ENCODE measurements at places on chromosomes 16 and 17.
A peak's percentile ranks its signal among the peaks of the same experiment; 100 is the strongest.

DNA sequence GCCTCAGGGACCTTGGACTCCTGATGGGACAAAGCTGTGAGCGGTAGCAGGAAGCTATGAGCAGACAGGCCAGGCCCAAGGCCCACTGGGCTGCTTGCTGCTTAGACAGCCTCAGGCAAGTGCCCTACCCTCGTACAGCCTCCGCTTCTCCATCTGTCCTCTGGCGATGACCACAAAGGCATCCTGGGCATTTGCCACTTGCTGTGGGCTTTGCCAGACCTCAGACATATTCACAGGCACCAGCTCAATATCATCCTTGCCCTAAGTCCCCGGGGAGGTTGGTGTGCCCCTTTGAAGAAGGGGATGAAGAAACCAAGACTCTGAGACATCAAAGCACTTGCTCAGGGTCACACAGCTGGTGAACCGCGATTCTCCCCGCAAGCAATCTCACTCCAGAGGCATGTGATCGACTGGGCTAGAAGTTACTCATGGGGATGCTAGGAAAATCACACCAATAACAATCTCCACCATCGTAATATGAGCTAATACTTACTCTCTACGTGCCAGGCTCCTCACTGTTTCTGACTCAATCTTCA, 21.7 kb downstream of the PPL start:
- no peak for DNase-seq

DNA sequence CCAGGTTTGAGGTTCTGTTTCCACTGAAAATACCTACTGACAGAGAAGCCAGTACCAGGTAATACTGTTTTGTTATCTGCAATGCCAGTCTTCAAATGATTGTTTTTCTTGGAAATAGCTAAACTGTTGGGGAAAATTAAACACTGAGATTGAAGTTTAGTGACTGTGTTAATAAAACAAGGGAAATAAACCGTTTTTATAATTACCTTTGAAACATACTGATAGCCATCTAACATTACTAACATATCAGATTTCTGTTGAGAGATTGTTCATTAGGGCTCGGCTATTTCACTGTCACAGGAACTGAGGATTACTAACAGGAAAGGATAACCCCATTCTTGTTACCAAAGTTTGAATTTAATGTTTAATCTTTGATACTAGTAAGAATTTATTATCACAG, 42.1 kb downstream of the CYB5B start:
- DNase-seq: no peak

DNA sequence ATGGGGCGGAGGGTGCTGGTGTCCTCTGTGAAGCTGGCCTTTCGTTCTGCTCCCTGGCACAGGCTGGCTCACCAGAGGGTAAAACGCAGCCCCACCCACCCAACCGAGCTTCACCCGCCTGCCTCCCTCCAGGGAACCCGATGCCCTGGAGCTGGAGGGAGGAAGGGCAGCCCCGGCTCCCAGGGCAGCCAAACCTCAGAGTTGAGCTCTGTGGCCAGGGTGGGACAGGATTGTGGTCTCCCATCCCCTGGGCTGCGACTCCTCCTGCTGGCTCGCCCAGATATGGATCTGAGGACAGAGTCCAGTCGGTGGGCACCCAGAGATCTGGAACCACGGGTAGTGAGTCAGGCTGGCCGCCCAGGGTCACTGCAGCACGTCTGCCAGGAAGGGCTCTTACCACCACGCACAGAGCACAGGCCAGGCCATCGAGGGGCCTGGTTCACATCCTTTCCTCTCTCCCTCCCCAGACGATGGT, 42.6 kb upstream of the CHMP6 start:
- DNase-seq: no peak

DNA sequence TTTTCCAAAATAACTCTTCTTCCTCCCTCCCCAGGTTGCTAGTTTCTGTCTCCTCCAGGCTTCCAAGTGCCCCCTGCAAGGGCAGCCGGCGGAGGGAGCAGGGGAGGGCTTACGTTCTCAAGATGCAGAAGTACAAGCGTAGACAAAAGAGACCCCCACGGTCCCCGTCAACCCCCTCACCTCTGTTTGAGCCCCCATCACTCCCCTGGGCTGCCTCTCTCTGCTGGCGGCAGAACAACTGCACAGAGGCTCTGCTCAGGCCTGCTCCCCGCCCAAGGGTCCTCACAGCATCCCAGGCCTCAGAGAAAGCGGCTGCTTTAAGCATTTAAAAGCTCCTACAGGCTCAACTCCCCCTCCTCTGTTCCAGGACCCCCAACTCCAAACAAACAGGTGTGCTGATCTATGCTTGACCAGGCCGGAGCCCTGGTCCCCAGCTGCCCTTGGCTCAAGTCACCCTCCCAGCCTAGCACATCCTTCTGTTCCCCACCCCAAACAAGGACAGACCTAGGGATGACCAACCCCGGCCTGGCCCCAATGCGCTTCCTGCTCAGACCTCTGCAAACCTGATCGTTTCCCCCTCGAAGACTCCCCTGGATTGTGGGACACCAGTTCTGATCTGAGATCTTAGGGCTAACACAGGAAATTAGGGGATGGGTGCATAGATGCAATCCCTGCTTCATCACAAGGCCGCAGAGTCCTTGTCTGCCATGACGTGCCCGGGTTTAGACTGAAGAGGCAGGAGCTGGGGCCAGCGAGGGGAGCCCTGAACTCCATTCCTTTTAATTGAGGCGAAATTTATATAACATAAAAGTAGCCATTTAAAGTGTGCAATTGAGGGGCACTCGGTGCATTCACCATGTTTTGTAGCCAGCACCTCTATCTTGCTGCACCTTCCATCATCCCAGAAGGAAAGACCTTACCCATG, 17.2 kb upstream of the RBFOX3 start:
- no peak for DNase-seq

- DNase-seq: no peak
Measured at GRCh38 chr16:76293980-76294379, 16.8 kb downstream of the CNTNAP4 start.

- no peak for DNase-seq
Measured at GRCh38 chr16:16150117-16150877, 73.0 kb downstream of the ABCC6 start.

DNA sequence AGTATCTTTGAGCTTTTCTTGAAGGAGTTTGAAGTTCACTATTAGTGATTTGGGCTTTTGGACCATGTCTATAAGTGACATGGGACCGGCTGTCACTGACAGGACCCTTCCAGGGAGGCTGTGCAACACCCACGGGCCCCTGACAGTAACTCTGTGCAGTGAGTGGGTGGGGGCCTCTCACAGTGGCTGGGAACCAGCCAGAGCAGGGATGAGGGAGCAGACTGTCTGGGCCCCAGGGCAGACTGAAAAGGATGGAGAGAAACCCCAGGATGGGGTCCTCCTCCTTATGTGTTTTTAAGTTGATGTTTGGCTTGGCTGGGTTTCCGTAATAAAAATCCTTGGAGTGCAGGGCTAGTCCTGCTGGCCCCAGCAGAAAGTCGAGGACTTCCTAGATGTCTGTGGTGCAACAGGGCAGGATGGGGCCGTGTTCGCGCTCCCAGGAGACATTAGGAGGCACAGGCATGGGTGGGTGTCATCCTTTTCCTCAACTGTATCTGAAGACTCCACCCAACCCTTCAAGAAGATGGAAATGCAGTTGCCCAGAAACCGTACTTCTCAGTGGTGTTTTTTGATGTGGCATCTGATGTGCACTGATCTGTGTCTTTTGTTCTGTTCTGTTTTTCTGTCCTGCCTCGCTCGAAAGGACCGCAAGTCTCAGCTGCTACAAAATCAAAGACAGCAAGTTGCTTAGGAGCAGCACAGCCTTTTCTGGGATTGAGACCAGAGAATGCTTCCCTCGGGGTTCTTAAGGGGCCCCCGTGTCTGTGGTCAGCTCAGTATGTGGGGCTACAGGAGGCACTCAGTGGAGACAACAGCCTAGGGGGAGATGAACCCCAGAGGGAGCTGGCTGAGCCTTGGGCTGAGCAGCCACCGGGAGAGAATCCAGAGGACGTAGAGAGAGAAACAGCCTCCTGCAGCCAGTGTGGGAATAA, 24.2 kb downstream of the PLD6 start:
- no peak for DNase-seq

DNA sequence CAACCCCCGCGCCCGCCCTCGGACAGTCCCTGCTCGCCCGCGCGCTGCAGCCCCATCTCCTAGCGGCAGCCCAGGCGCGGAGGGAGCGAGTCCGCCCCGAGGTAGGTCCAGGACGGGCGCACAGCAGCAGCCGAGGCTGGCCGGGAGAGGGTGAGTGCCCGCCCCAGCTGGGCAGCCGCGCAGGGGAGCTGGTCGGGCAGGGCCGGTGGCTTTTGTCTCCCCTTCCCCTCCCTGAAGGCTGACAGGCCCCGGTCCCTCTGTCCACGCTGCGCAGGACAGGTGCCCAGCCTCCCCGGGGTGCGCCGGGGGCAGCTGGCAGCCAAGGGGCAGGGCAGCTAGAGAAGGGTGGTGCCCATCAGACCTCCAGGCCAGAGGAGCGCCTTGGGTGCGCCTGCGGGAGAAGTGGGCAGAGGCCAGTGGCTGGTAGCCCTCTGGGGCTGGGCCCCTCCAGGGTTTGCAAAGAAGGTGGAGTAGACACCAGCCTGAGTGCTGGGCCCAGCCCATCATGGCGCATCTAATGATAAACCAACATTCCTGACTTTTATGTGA, 278 bp downstream of the ITGB4 start:
- no peak for DNase-seq

GRCh38 chr16:51355195-51355594, 204.1 kb upstream of the SALL1 start:
- no peak for DNase-seq

- DNase-seq: no peak
Measured at GRCh38 chr16:3854750-3855541, 25.6 kb downstream of the CREBBP start.

GRCh38 chr17:73532421-73532901, 111.8 kb downstream of the SDK2 start:
- DNase-seq: no peak

- DNase-seq: peak; percentile 66
Measured at GRCh38 chr16:82603784-82604411, 22.9 kb upstream of the CDH13 start.

DNA sequence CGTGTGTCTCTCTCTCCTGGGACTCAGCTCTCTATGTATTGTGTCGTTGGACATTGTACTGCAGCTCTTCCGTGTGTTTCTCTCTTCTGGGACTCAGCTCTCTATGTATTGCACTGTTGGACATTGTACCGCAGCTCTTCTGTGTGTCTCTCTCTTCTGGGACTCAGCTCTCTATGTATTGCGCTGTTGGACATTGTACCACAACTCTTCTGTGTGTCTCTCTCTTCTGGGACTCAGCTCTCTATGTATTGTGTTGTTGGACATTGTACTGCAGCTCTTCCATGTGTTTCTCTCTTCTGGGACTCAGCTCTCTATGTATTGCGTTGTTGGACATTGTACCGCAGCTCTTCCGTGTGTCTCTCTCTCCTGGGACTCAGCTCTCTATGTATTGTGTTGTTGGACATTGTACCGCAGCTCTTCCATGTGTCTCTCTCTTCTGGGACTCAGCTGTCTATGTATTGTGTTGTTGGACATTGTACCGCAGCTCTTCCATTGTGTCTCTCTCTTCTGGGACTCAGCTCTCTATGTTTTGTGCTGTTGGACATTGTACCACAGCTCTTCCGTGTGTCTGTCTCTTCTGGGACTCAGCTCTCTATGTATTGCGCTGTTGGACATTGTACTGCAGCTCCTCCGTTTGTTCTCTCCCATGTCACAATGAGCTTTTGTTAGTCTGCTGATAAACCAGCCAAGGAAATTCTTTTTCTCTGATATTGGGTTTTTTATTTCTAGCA, 84.8 kb downstream of the RPTOR start:
- no peak for DNase-seq

- no peak for DNase-seq
Measured at GRCh38 chr17:72038427-72038826, 82.4 kb upstream of the SOX9 start.

- no peak for DNase-seq
Measured at GRCh38 chr16:28982949-28983348, 1.9 kb upstream of the LAT start.

DNA sequence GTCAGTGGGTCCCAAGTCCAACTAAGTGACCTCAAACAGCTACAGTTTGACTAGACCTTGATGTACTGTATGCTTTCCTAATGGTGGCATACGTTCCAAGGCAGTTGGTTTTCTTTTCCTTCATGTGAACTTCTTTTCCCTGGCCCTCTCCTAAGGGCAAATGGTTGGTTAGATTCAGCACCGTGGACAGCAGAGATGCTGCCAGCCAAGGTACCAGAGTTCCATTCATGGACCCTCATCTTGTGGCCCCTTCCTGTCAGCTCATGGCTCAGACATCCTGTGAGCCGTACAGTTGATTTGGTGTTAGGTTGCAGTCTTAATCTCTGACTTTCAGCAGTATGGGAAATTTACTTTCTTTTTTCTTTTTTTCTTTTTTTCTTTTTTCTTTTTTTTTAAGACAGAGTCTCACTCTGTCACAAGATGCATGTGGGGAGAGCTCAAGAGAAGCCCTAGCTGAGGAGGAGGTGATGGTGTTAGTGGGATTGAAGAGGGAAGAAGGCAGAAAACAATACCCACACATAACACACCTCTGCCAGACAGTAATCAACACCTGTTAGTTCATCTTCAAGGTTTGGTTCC, 122.4 kb downstream of the USP31 start:
- peak; percentile 43 for DNase-seq

GRCh38 chr17:35545150-35545549, 7.7 kb upstream of the SLFN12L start:
- no peak for DNase-seq

DNA sequence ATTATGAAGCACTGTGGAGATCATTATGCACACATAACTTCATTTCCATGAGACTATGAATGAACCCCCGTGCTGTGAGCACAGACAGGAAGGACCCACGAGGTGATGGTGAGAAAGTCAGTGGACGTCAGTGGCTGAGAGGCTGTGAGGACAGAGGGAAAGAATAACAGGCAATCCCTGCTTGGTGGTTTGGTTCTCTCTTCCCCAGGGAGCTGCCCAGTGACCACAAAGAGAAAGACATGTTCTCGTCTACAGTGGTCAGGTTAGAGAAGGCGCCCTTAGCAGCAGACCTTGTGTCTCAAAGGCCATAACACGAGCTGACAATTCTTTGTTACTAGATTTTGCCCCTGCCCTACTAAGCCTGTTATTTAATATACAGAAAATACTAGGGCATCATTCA, 609.2 kb downstream of the TOX3 start:
- no peak for DNase-seq

GRCh38 chr17:43547189-43547550, 1.0 kb upstream of the ETV4 start:
- DNase-seq: no peak

- no peak for DNase-seq
Measured at GRCh38 chr17:53336281-53336680, 486.4 kb upstream of the KIF2B start.

- no peak for DNase-seq
Measured at GRCh38 chr17:34613064-34614019, 34.0 kb downstream of the TMEM132E start.

GRCh38 chr16:24511174-24511573, 28.2 kb upstream of the RBBP6 start:
- DNase-seq: no peak
